ENCODE measurements at places on chromosomes 3 and 15. TPM values are rescaled to one million over a fixed set of nuclear protein-coding genes. Genes with fewer than 3 reads are reported as not detected.

The PLSCR5 gene
- not detected for total RNA-seq

The FGF7 gene
- under 0.01 TPM for total RNA-seq

The DNAH12 gene
- total RNA-seq = under 0.01 TPM

The ABTB1 gene
- total RNA-seq = 42.5 TPM

The ESYT3 gene
- total RNA-seq = 0.54 TPM

GRCh38 chr3:52528586-52529375 is 4.9 kb downstream of the NT5DC2 start:
- no peak for DNase-seq

DNA sequence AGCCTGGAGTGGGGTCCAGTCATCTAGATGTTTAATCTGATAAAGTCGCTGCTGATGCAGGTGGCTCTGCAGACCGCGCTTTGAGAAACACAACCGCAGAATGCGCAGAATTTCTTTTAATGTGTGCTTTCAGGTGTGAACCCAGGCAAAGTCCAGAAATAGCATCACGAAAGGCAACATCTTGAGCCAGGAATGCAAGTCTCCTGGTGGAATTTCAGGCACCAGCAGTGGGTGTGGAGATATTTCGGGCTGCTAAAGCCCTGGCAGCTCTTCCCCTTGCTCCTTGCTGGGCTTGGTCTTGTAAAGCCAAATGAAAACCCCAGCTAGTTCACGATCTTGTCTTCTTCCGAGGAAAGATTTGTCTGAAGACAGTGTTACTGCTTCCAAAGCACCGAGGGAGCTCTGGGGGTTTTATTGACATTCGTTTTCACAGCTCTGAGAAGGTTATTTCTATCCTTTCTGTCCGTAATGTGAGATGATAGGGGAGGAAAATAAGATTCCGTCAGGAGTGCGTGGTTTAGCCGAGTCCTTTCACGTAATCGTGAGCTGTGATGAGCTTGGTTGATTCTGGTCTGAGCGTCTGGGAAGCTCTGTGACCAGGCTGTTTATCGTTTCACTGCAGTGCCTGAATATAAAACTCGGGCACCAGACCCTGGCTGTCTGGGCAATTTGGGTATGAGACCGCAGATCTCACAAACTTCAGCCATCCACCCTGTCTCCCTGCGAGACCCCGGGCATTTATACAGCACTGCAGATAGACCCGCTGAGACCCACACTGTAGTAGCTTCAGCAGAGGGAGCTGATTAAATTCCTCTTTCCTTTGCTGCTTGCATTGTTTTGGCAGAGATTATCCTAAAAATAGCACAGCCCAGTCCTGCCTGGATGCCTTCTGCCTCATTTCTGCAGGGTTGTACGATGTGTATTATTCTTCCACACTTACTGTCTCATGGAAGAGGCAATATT is 67.0 kb upstream of the SLC25A26 start:
- no peak for DNase-seq

- DNase-seq = no peak
Observed at GRCh38 chr15:73394782-73395181, 26.0 kb upstream of the HCN4 start.

DNA sequence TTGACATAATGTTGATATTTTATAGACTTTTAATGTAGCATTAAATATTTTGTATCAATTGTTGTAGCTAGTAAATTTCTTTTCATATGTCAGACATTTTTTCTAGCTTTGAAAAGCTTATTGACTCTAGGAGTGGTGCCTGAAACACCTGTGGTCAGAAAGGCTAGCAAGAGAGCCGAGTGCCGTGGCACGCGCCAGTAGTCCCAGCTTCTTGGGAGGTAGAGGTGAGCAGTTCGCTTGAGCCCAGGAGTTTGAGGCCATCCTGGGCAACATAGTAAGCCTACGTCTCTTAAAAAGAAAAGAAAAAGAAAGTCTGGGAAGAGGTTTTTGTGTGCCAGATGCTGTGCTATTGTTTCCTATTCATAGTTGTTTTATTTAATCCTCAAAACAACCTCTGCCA is 198.2 kb downstream of the FEZF2 start:
- no peak for DNase-seq

DNA sequence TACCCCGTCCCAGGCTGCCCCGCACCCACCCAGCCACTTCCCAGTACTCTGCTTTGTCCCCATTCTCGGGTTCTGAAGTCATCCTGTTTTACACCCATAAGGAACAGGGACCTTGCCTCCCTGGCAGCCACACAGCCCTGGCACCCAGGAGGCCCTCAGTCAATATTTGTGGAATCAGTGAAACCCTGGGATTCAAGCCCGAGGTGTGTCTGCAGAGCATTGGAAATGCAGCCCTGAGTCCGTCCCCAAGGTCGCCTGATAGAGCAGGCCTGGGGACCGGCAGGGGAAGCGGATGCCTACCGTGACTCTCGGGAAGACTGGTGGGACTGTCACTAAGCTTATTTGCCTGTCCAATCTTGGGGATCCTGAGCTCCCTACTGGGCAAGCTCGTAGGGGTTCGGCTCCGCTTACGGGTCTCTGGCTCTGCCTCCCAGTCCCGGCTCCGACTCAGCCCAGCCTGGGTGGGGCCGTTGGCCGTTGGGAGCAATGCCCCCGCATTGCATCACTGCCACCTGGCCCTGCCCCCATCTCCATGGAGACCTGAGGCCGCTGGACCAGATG is 64.4 kb upstream of the TAMM41 start:
- DNase-seq = no peak

DNA sequence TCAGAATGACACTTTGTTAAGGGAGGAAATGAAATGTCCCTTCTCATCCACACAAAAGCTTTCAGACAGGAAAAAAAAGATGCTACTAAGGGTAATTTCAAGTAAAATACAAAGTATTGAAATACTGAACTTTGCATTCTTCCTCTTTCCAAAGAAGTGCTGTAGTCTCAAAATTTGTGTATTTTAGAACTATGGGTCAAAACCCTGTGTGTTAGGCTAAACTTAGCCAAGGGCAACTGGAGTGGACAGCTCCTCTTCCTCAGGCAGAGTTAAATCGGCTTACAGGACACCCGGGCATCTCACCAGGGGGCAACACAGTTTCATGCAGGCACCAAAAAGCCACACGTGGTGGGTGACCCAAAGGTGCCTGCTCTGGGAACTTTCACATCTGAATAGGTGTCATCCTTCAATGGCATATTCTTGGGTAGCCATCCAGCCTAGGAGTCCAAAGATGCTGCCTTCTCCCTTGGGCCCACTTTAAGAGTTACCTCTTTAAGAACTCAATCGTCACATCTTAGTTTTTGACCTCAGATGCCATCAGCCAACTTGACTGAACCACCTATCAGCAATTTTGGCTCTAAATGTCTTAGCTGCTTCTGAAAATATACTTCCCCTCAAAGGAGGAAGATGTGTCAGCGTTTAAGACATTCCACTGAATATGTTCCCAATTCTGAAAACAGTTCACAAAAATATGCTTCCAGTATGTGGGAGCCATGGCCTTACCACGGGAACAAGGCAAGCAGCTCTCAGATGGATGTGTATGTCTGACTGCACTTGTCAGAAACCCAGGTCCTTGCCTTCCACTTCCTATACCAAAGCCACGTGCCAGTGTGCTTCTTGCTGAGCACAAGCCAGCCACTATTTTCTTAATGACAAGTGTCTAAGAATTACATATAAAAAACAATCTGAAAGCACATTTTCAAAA is 32.2 kb upstream of the MUC13 start:
- no peak for DNase-seq

DNA sequence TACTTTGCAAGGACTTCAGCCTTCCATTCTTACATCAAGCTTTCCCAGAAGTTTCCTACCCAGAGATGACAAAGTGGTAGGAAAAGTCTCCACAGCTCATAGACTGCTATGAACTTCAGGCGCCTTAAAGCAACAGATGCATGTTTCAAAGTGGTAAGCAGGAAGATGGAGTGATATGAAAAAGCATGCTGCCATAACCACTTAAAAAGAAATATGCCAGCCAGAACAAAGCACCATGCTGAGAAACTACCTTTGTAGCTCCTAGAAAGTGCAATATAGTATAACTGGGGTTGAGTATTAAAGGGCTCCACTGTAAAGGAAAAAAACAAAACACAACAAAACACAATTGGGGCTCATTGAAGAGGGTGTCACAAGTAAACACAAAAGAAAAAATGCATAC is 192.4 kb upstream of the STRIT1 start:
- no peak for DNase-seq

- no peak for DNase-seq
Observed at GRCh38 chr3:63429905-63430304, 151.8 kb downstream of the SYNPR start.

DNA sequence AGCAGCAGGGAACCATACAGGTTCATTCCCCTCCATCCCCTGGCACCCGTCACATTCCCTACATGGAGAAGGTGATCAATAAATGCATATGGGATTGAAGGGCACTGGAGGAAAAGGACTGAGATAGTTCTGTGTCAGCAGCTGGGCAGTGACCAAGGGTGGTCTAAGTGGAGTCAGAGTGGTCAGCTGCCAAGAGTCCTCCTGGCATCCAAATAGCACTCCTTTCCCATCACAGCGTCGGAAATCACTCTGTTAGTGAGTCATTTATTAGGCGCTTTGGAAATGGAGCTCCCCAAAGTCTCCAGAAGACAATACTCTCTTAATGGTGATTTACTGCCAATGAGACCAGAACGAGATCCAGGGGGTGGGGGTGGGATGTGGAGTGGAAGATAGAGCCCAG is 6.8 kb upstream of the TRH start:
- no peak for DNase-seq

DNA sequence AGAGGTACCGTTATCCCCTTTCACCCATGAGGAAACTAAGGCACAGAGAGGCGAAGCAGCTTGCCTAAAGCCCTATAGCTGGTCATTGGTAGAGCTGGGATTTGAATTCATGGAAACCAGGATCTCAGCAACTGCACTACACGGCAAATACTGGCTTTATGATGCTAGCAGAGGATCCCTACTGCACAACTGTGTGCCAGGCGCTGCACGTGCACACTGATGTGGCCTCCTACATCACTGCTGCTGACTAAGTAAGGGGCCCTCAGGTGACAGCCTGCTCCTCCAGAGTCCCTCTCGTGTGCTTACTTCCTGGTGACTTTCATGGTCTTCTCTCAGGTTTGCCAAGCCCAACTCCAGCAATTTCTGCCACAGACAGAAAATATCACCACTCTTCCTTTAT is 3.4 kb upstream of the POLG start:
- DNase-seq = no peak

DNA sequence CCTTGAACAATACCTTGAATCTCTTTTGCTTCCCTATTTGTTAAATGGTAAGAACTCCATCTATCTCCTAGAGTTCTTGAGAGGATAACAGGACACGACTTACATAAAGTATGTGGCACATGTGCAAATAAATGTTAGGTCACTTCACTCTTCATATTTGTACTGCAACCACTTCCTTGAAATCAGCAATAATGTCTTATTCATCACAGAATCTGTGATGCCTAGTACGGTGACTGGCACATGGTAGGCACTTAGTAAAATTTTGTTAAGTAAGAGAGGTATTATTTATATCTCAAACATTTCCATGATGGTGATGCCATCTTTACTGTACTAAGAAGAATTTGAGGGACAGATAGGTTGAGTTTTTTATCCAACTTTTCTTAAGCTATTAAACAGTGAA is 14.3 kb downstream of the CD47 start:
- no peak for DNase-seq

- no peak for DNase-seq
Observed at GRCh38 chr3:37029111-37029510, 35.8 kb downstream of the MLH1 start.

All from hematopoietic multipotent progenitor cell (in vitro differentiated cells).